Foreskin fibroblast (primary cell): ENCODE measurements at places on chromosomes 4 and X.

DNA sequence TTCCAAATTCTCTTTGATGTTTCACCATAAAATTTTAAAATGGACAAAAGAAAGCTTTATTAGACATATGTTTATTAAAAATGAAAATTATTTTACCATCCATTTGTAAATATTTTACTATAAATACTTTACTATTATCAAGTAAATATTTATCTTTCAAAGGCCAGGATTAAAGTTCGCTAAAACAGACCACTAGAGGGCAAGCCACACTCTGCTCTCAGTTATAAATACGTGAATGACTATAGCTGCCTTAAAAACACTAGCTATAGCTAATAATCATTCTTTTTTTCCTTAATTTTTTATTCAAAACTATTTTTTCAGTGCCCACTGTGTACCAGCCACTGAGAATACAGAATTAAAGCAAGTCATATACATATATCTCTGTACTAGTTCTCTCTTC lies 38.6 kb downstream of the UNC5C start:
- no peak for DNase-seq

- no peak for DNase-seq
Observed at GRCh38 chr4:48470570-48470969, 12.6 kb upstream of the SLC10A4 start.

GRCh38 chr4:141102367-141102766 lies 30.9 kb downstream of the RNF150 start:
- DNase-seq: peak; percentile 70

- no peak for DNase-seq
Observed at GRCh38 chr4:186688150-186688943, 35.3 kb downstream of the FAT1 start.

GRCh38 chr4:94068753-94069719 lies 138.6 kb upstream of the SMARCAD1 start:
- DNase-seq: no peak
